T-helper 1 cell (primary cell): ENCODE measurements at places on chromosomes 16 and 17.

- peak; percentile 91 for DNase-seq
These were observed at the start of gene ERN1 for GRCh38 chr17:64129765-64130558. ERN1 (minus strand) TSS chr17:64130144; CDS start chr17:64130029, 115 bp downstream.

- DNase-seq: no peak
These were observed 50.9 kb downstream of the JPH3 start for GRCh38 chr16:87653234-87653633.

- DNase-seq: no peak
These were observed 7.3 kb downstream of the CYB5D1 start for GRCh38 chr17:7864995-7865650.

- DNase-seq: no peak
These were observed 13.5 kb upstream of the ADGRG1 start for GRCh38 chr16:57614944-57615343.

GRCh38 chr17:34647511-34647910, 68.1 kb downstream of the TMEM132E start:
- DNase-seq: no peak

GRCh38 chr16:58563235-58563634, 47.9 kb downstream of the SETD6 start:
- no peak for DNase-seq

GRCh38 chr17:81967533-81968395, 6.8 kb upstream of the NOTUM start:
- peak; percentile 82 for DNase-seq
